Cortex of kidney (tissue), 1 donor: ENCODE measurements at places on chromosomes 6 and 20.

GRCh38 chr6:2753110-2753489 is 2.4 kb upstream of the MYLK4 start:
- DNase-seq = no peak

GRCh38 chr6:66126358-66126757 is 419.3 kb upstream of the EYS start:
- DNase-seq = no peak

GRCh38 chr6:123658848-123659247 is 22.1 kb upstream of the TRDN start:
- no peak for DNase-seq

- DNase-seq = no peak
Observed at GRCh38 chr20:62788607-62789006, 7.7 kb upstream of the MRGBP start.

- DNase-seq = no peak
Observed at GRCh38 chr6:131362696-131363095, 210.3 kb upstream of the ARG1 start.

GRCh38 chr6:31074401-31074800 is 38.0 kb downstream of the C6orf15 start:
- no peak for DNase-seq

- no peak for DNase-seq
Observed at GRCh38 chr6:131724114-131724513, 13.3 kb upstream of the CTAGE9 start.

DNA sequence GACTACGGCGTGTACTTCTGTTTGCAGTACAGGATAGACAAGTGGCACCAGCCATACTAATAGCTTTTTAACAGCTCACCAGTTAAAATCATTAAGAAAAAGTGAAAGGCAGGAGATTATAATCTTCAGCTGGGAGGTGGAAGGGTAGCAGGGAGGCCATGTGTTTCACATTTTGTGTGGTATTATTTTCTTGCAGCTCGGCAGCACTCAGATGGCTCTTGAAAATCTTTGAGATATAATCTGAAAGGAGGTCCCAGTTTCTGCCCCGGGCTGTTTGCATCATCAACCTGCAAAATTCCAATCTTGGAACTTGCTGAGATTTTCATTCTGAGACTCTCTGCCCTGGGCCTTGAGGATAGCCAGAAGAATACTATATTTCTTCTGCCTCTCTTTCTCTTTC is 87.5 kb upstream of the HDAC2 start:
- DNase-seq = no peak

- no peak for DNase-seq
Observed at GRCh38 chr20:768426-768978, at the start of gene SLC52A3. Gene SLC52A3 (minus strand): TSS chr20:768500. CDS start chr20:765774, 2,726 bp downstream.

GRCh38 chr20:54163402-54163801 is 10.4 kb downstream of the CYP24A1 start:
- no peak for DNase-seq

- DNase-seq = no peak
Observed at GRCh38 chr20:63854766-63855362, 6.4 kb upstream of the ABHD16B start.

DNA sequence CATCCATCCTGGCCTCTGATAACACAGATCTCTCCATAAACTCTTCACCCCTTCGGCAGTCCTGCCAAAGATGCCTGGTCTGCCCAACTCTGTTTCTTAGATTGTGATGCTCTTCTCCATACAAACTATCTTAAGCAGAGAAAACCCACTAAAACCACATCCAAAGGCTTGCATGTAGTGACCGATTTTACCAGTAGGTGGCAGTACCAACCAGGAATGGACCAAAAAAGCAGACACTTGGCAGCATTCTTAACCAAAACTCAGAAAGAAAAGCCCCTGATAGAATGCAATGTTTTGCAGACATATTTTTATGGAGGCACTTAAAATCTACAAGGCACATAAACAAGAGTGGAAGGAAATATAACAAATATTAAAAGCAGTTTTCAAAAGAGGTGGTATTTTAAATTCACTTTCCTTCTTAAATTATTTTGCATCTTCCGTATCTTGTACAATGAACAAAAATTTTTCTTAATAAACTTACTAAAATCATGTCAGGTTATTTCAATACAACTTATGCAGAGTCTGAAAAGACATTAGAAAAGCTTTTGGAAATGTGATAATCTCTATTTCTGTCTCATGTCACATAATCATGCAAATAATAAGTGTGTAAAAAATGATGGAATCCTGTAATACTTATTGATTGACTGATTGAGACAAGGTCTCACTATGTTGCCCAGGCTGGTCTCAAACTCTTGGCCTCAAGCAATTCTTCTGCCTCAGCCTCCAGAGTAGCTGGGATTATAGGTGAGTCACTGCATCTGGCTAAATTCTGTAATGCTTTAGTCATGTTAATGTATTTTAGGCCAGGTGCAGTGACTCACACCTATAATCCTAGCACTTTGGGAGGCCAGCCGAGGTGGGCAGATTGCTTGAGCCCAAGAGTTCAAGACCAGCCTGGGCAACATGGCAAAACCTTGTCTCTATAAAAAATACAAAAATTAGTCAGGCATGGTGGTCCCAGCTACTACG is 29.4 kb downstream of the LRP11 start:
- no peak for DNase-seq

GRCh38 chr6:42989923-42990322 is 5.6 kb downstream of the PPP2R5D start:
- no peak for DNase-seq

- no peak for DNase-seq
Observed at GRCh38 chr6:158561321-158561884, 1.5 kb downstream of the TMEM181 start.

- no peak for DNase-seq
Observed at GRCh38 chr6:72643214-72643613, 21.4 kb downstream of the KCNQ5 start.
